ENCODE measurements at places on chromosomes 2 and 18.

- H3K36me3 ChIP-seq: no peaks in the 10 kb centered on the region
- H3K4me1 ChIP-seq: no peaks in the 10 kb centered on the region
- H3K27ac ChIP-seq: no peak overlapping the region
- H3K27me3 ChIP-seq: no peaks in the 10 kb centered on the region
- H3K4me3 ChIP-seq: no peak overlapping the region
Observed at GRCh38 chr2:208049006-208049405, 23.7 kb upstream of the PLEKHM3 start.

DNA sequence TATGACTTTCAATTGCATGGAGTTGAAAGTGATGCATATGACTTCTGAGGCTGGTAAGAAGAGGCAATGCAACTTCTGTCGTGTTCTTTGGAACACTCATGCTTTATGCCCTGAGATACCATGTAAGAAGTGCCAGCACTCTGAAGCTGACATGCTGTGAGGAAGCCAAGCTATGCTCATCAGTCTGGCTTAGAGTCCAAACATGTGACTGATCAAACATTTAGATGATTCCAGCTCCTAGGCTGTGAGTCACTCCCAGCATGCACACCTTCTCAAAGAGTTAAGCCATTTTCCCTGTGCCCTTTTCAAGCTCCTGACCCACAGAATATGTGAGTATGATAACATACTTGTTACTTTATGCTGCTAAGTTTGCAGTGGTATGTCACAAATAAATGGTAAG, 15.8 kb upstream of the VRK2 start:
- H3K4me3 ChIP-seq: no peak overlapping the region
- no peaks in the 10 kb centered on the region for H3K36me3 ChIP-seq
- no peak overlapping the region for H3K27ac ChIP-seq

DNA sequence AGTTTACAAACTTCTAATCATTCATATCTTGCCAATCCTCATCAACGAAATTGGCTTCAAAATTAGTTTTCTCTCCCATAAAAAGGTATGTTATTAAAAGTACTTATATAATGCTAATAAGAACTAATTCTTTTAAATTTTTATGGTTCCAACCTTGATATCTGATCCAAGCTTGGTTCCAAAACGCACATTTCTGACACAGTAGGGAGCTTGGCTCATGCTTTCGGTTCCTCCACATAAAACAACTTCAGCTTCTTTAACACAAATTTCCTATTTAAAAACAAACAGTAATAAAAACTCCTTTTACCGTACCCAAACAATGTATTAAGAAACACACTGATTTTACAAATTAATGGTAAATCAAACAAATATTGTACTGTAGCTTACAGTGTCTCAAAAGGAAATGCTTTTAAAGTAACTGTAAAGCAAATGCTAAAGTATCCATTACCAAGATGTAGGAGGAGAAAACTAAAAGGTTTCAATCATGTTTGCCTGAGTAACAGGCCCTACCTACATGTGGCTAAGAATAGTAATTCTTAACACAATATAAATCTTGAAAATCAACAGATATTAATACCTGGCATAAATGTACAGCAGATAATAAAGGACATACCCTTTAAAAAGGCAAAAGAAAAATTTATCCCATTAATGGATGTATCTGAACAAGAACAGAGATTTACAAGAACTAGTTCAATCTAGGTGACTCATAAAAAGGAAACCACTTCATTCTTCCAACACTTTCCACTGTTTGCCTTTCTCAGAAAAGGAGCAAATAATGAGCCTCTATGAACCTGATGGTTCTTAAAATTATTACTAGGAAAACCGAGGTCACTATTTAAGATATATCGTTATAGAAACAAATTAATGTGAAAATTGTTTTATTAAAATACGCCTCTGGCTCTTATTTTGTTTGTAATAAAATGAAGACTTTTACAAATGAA, 17.5 kb downstream of the ACAA2 start:
- no peaks in the 10 kb centered on the region for H3K36me3 ChIP-seq
- DNase-seq: no peak
- no peaks in the 10 kb centered on the region for H3K4me1 ChIP-seq
- no peak overlapping the region for H3K4me3 ChIP-seq
- no peak overlapping the region for H3K27ac ChIP-seq

- DNase-seq: no peak
- no peaks in the 10 kb centered on the region for H3K27me3 ChIP-seq
- H3K4me3 ChIP-seq: no peak overlapping the region
- no peak overlapping the region for H3K27ac ChIP-seq
- H3K36me3 ChIP-seq: no peaks in the 10 kb centered on the region
Observed at GRCh38 chr2:120885749-120886148, 150.1 kb downstream of the GLI2 start.

DNA sequence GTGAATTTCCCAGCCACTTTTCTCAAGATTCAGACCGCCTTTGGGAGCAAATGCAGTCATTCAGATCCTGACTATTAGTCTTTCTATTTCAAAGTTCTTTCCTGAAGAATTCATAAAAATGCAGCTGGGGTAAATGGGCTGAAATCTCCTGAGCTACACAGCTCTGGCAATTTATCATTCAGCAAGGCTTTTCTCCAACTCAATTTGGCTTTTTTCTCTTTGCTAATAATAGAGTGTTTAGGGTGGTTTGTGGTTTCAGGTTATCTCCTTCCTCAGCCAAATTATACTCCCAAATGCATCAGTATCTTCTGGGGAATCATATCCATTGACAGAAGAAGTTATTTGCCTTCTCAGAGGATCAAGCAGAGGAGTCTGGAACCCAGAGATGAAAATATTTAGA, 282.4 kb upstream of the SLC14A2 start:
- H3K4me1 ChIP-seq: no peaks in the 10 kb centered on the region
- no peak overlapping the region for H3K27ac ChIP-seq
- H3K27me3 ChIP-seq: no peaks in the 10 kb centered on the region
- no peak for DNase-seq
- H3K36me3 ChIP-seq: no peaks in the 10 kb centered on the region

DNA sequence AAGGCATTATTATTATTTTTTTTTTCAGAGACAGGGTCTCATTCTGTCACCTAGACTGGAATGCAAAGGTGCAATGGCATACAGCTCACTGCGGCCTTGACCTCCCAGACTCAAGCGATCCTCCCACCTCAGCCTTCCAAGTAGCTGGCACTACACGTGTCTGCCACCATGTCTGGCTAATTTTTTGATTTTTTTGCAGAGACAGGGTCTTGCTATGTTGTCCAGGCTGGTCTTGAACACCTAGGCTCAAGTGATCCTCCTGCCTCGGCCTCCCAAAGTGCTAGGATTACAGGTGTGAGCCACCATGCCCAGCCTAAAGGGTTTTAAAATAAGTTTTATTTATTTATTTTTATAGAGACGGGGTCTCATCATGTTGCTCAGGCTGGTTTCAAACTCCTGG, 45.3 kb upstream of the AP1S3 start:
- H3K27ac ChIP-seq: peak overlapping the region; percentile 28
- H3K4me3 ChIP-seq: no peak overlapping the region
- no peaks in the 10 kb centered on the region for H3K4me1 ChIP-seq
- H3K27me3 ChIP-seq: no peaks in the 10 kb centered on the region
- peaks cover 56% of the 10 kb centered on the region for H3K36me3 ChIP-seq

GRCh38 chr2:139000131-139000785, 220.1 kb upstream of the NXPH2 start:
- no peaks in the 10 kb centered on the region for H3K36me3 ChIP-seq
- no peak overlapping the region for H3K27ac ChIP-seq
- DNase-seq: no peak
- no peak overlapping the region for H3K4me3 ChIP-seq
- H3K4me1 ChIP-seq: no peaks in the 10 kb centered on the region

DNA sequence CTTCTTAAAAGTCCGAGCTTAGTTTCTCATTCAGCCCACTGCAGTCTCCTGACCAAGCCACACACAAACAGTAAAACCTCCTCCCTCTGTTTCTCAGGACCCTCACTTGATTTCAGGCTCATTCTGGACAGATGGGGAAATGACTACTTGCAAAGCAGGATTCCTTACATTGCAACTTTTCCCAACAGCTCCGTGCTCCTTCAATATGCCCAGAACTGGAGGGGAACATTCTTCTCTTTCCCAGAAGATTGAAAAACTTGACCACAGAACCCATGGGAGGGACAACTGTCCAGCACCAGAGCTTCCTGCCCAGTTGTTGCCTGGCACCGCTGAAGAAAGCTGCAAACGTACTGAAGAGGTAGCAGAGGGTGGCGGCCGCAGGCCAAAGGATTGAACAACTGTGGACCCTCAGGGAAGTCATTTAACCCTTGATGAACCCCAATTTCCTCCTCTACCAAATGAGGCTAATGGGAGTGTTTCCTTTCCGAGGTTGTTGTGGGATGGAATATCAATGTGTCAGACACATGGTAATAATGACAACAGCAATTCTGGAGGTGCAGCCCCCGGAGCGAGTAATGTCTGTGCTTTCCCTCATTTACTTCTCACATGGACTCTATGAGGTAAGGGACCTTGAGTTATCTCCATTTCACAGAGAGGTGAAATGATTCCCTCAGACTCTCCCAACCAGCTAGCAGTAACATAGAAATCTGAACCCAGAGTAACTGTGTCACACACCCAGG, 25.0 kb downstream of the BCL11A start:
- no peak for DNase-seq
- H3K36me3 ChIP-seq: no peaks in the 10 kb centered on the region
- H3K27ac ChIP-seq: no peak overlapping the region

DNA sequence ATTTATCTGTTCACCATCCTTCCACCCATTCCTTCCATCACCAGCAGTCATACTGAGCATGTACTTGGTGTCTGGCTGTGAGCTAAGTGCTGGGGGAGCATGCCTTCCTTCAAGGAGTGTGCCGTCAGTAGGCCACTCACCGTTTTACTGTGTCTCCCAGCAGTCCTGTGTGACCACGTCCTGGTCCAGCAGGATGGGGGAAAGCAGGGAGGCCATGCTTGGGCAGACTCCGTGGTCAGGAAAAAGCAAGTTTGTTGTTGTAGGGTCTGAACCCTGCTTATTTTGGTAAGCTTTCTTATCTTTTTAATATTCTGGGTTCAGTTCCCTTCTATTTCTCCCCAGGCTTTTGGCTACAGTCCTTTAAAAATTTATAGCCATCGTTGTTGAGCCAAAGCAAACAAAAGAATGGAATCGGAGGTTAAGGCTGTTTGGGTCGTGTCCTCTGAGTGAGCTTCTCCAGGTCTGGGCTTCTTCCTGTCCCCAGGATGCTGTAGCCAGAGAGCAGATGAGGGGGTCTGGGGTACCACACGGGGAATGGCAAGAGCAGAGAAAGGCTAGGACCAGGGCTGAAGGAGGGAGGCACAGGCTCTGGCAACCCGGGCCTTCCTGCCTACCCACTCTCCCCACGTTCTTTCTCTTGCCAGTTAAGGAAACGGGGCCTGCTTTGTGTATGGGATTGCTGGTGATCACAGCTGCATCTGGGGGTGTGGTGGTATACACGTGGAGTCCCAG, 13.5 kb downstream of the SLC30A3 start:
- H3K27ac ChIP-seq: no peak overlapping the region
- H3K4me1 ChIP-seq: no peaks in the 10 kb centered on the region
- peaks cover 34% of the 10 kb centered on the region for H3K27me3 ChIP-seq
- H3K4me3 ChIP-seq: no peak overlapping the region
- DNase-seq: no peak
- no peaks in the 10 kb centered on the region for H3K36me3 ChIP-seq

DNA sequence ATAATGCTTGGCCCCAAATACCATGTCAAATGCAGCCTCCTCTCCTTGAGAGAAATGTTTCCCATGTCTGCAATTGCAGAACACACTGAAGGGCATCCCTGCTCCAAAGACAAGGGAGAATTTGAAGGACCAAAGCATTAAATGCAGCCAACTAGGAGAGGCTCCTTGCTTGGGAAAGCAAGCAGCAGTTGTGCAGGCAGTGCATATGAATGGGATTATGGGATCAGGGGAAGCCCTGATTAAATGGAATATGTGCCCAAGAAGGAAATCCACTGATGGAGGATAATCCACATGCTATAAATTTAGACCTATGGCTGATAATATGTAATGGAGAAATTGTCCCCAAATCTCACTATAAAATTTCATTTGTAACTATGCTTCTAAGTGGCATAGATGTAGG, 116.1 kb downstream of the NCKAP5 start:
- no peaks in the 10 kb centered on the region for H3K27me3 ChIP-seq
- no peak overlapping the region for H3K27ac ChIP-seq
- no peak overlapping the region for H3K4me3 ChIP-seq

GRCh38 chr2:18402-19271, 27.7 kb downstream of the FAM110C start:
- H3K27ac ChIP-seq: no peak overlapping the region
- peaks cover 2% of the 10 kb centered on the region for H3K4me1 ChIP-seq
- H3K27me3 ChIP-seq: peaks cover 16% of the 10 kb centered on the region
- no peak for DNase-seq
- no peaks in the 10 kb centered on the region for H3K36me3 ChIP-seq

Measured in T-cell (primary cell).